ENCODE measurements at places on chromosomes 7 and 10.
A peak's percentile ranks its signal among the peaks of the same experiment; 100 is the strongest.

DNA sequence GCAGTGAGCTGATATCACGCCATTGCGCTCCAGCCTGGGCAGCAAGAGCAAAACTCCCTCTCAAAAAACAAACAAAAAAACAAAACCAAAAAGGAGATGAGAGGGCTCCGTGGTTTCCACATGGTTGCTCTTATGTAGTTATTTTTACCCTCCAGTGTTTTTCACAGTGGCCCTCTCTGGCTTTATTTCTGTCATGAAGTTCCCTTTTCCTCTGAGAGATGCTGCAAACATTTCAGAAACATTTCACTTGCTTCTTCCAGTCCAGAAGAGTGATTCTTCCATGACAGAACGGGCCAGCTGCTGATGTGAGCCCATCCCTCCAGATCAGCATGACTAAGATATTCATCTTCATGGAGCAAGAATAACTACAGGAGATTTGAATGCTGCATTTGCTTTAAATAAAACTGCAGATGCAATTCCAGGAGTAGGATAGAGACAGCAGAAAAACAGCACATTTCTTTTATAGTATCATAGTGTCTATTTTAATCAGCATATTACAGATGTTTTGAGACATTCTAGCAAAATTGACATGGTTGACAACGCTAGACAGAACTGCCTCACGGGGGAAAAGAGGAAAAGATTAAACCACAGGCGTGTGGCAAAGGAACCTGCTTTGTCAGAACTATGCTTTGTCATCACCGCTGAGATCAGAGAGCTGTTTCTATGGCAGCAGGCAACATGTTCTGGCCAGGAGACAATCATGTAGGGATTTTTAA lies 40.3 kb downstream of the NRCAM start:
- peak; percentile 80 for DNase-seq

- DNase-seq: no peak
Measured at GRCh38 chr10:61157182-61157581, 213.2 kb upstream of the RHOBTB1 start.

GRCh38 chr10:45249978-45250693 lies 65.3 kb downstream of the OR13A1 start:
- peak; percentile 86 for DNase-seq

GRCh38 chr10:129969184-129969910 lies 5.3 kb upstream of the EBF3 start:
- DNase-seq: no peak

DNA sequence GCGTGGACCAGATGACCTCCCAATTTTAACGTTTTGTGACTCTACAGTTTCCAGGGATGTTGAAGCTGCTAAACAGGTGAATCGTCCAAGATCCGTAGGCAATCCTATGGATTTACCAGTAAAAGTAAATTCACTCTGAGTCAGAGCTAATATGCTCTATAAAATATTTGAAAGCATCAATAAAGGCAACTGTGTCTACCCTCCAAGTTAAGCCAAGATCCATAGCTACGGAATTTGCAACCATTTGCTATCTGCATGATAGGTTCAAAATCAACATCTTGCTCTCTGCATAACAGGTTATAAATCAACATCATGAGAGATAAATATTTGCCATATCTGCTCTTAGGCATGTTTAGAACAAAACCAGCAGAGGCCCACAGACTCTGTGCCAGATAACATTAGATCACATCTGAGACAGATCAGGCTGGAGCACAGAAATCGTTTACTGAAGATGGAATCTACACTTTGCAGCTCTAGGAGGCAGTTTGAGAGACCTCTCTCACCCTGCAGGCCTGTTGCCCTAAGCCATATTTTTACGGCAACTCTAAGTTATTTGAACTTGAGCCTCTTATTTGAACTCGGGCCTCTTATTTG lies 80.7 kb upstream of the PDCD4 start:
- DNase-seq: no peak

- peak; percentile 22 for DNase-seq
Measured at GRCh38 chr7:73519867-73520672, 2.0 kb downstream of the BAZ1B start.

- DNase-seq: no peak
Measured at GRCh38 chr10:77001206-77001605, 636.4 kb downstream of the KCNMA1 start.

DNA sequence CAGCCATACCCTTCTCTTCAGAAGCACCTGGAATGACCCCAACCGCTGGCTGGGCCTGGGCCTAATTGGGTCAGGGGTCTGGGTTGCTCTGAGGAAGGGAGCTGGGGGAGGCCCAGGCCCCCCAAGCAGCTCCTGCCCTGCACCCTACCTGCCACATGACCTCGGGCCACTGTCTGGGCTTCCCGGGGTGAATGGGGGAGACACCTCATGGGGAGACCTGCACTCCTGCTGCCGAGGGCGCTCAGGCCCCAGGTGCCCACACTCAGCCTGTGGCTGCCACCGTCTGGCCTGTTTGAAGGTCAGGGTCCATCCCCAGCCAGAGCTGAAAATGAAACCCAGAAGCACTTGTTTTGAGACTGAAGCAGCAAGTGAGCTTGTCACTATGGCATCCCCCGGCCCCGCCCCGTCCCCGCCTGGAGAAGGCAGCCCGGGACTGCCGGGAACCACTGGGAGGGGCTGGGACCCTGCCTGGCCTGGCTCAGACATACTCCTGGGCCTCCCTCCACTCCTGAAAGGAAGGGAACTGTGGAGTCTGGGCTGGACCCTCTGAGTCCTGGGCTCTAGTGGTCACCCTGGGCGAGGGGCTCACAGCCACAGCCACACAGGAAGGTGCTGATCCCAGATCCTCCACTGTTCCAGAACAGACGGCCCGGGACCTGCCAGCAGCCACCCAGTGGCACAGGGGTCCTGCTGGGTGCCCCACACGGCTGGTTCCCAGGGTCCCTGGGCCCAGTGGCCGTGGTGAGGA lies 7.4 kb upstream of the MICALL2 start:
- DNase-seq: peak; percentile 32

GRCh38 chr7:155776606-155777005 lies 35.7 kb downstream of the SHH start:
- DNase-seq: no peak

- no peak for DNase-seq
Measured at GRCh38 chr7:4725850-4726450, 43.9 kb downstream of the FOXK1 start.

GRCh38 chr7:67825356-67825755 lies 828.7 kb downstream of the TYW1 start:
- DNase-seq: no peak

- DNase-seq: no peak
Measured at GRCh38 chr7:39540320-39540719, 25.9 kb upstream of the YAE1 start.

DNA sequence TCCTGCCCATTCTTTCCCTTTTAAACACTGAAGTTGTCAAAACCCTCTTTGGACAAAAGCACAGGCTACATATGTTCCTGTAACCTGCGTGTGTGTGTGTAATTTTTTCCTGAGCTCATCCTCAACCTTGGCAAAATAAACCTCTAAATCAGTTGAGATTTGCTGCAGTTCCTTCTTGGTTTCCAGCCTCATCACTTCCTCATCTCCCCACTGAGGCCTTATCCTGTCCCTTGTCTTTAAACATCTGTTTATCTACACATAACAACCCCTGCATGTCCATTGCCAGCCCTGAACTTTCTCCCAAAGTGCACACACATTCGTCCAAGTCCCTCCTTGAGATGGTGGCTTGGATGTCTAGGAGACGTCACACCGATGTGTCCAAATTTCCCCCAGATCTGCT lies 35.5 kb downstream of the LYZL2 start:
- DNase-seq: no peak

DNA sequence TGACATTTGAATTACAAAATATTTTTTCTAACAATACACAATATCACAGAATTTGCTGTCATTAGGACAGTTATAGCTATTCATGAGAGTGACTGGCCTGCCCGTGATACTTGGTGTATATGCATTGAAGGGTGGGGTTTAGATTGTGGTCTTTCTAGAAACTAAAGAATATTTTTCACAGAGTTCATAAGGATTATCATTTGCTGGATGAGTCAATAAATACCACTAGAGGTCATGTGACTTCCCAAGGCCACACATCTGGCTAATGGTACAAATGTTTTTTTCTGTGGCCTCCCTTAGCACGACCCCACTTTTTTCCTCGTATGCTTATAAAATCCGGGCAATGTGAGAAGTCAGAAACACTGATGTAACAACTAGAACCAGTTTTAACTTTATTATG lies 5.2 kb downstream of the OPTN start:
- DNase-seq: no peak

DNA sequence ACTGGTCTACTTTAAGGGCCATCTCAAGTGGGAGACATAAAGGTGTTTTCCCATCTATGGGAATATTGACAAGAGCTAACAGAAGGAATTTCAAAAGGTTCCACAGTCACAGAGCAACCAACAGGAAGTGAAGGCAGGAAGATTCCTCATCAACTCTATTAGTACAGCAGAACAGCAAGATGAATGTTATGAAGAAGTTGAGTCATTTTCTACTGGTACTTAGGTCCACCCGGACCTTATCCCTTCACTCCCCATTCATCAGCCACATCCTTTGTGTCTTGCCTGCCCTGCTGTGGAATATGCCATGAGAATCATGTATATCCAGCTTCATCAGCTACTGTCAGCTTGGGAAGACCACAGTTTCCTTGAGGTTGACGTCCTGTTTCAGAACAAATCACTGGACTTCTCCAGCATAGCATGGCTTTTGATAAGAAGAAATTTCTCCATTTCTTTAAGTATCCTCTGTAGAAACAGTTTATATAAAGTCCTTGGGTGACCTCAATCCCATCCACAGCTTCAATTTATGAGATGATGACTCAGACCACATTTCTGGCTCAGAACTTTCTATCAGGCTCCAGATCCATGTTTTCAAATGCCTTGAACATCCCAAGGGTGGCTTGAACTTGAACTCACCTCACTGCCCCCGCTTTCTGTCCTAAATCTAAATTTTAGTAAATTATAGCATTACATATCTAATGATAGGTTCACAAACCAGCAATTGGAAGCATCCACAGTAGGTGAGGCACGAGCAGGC lies 84.9 kb upstream of the AGK start:
- DNase-seq: no peak

GRCh38 chr7:122803323-122803722 lies 82.9 kb downstream of the CADPS2 start:
- peak; percentile 38 for DNase-seq

DNA sequence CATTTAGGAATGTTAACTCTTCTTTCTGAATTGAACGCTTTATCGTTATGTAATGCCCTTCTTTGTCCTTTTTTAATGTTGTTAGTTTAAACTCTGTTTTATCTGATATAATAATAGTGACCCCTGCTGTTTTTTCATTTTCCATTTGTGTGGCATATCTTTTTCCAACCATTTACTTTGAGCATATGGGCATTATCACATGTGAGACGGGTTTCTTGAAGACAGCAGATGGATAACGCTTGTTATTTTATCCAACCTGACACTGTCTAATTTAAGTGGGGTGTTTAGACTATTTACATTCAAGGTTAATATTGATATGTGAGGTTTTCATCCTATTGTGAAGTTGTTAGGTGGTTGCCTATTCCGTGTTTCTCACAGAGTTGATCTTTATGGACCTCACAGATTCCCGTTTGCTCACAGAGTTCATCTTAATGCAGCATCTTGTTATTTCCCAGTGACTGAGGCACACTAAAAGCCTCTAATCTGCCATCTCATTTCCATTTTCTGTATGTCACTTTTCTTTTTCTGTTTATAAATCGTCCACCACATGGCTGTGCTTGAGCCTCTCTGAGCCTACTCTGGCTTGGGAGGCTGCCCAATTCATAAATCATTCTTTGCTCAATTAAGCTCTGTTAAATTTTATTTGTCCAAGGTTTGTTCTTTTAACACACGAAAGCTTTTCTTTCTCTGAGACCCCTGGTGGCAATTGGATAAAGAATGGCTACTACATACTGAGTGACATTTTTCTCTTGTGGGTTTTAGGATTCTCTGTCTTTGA lies 286.2 kb downstream of the HTR7 start:
- no peak for DNase-seq

- DNase-seq: no peak
Measured at GRCh38 chr10:131569851-131570715, 258.6 kb upstream of the TCERG1L start.

GRCh38 chr7:155733582-155734444 lies 78.5 kb downstream of the SHH start:
- no peak for DNase-seq

- no peak for DNase-seq
Measured at GRCh38 chr7:143290293-143290692, 2.1 kb downstream of the CASP2 start.

- DNase-seq: no peak
Measured at GRCh38 chr7:42685911-42686310, 226.0 kb downstream of the C7orf25 start.

- no peak for DNase-seq
Measured at GRCh38 chr10:99529591-99530107, 3.1 kb upstream of the NKX2-3 start.

- no peak for DNase-seq
Measured at GRCh38 chr7:31788445-31788844, 101.4 kb downstream of the PPP1R17 start.

DNA sequence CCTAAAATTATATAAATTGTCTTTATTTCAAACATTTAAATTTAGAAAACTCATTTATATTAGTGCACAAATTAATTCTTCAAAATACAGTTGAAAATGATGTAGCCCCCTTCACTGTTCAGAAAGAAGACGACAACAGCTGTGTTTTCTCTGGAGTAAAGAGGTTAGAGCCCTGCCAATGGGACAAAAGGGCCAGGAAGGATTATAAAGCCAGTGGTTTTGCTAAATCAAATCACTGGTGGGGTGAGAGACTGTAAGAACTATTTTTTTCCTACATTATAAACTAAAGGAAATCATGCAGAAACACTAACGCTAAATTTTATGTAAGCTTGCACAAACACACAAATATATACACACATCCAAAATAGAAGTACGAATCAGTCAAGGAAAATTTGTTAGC lies 386.6 kb downstream of the PARD3 start:
- no peak for DNase-seq

DNA sequence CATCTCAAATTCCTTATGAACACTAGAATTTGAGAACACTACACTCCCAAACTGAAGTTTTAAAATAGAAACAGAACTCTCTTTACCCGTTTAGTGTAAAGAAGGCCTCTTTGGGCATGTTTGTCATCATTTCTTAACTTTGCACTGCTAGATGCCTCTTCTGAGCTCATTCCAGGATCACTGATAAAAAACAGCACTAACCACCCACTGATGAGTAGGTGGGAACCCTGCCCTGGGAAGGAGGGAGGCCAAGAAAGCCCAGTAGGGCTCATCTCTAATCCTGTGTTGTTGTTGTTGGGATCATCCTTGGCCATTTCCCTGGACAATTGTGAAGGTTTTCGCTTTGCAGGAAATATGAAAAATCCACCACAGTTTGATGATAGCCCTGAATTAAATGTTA lies 68.2 kb downstream of the CUBN start:
- no peak for DNase-seq

DNA sequence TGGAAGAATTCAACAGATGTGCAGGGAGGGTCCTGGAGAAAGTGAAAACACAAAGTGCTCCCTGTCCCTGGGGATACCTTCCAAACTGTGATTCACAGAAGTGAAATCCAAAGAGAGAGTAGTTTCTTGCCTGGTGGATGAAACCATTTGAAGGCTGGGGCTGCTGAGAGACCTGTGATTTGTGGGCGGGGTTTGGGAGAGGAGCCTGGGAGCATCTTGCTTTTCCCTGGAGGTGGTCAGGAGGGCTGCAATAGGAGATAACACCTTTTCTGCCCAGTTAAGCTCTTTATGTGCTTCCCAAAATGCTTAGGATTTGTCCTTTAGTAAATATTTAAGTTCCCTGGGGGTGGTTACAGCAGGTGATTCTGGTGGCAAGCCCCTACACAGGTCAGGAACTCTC lies 105.3 kb upstream of the TPK1 start:
- DNase-seq: no peak
